ENCODE measurements at places on chromosomes 12 and 14. TPM values are rescaled to one million over a fixed set of nuclear protein-coding genes. Genes with fewer than 3 reads are reported as not detected.
A peak's percentile ranks its signal among the peaks of the same experiment; 100 is the strongest.

GRCh38 chr14:23118506-23119362 is at the start of gene CEBPE:
Gene CEBPE (minus strand): TSS chr14:23119255. CDS start chr14:23119091, 164 bp downstream.
- DNase-seq, result no peak

DNA sequence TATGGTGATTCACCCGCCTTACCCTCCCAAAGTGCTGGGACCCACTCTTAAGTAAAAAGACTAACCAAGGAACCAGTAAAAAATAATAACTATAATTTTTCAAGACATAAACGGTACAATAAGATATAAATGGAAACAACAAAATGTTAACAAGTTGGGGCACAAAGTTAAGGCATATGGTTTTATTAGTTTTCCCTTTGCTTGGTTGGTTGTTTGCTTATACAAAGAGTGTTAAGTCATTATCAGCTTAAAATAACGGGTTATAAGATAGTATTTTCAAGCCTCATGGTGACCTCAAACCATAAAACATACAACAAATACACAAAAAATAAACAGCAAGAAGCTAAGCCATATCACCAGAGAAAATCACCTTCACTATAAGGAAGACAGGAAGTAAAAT is 406.1 kb downstream of the SEC23A start:
- DNase-seq, result no peak

KRT77 gene
- not detected for total RNA-seq

GRCh38 chr14:35222872-35223466 is 69.2 kb upstream of the PSMA6 start:
- no peak for DNase-seq

LRRIQ1 gene
- 1.9 TPM for total RNA-seq

PIWIL1 gene
- total RNA-seq, result not detected

CCDC88C gene
- total RNA-seq, result 12.4 TPM

DNA sequence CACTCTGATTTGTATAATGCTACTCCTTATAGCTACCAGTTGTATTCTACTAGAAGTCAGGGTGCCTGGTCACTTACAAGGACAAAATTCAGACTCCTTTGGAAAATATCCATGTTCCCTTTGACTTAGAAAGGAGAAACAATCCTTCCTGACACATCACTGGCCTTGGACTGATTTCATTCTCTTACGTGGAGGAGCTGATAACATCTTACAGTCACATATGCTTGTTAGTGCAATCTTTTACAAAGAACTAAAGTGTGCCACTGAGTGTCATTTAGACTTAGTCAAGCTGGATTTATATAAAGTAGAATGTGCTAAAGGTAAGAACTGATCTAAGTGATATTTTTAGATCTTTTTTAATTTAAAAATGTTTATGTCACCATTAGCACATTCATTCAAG is 131.0 kb upstream of the TMTC2 start:
- no peak for DNase-seq

A2M gene
- 10.7 TPM for total RNA-seq

DNA sequence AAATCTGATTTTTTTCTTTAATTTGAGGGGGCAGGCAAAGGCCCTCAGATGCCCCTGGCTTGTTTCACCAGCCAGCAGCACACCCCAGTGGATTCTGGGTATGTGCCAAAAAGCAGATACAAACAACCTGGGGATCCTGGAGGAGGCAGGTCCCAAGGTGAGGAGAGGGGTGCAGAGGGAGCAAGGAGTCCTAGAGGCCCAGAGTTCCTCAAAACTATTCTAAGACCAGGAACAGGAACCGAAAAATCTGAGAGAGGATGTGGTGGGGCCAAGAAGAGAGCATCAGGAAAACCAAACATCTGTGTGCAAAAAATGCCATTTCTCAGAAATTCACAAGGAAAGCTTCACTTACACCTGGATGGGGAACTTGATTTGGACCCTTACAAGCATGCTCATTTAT is 8.2 kb downstream of the KCNA5 start:
- no peak for DNase-seq

GRCh38 chr14:52033101-52033642 is 35.7 kb downstream of the NID2 start:
- peak; percentile 60 for DNase-seq

DNA sequence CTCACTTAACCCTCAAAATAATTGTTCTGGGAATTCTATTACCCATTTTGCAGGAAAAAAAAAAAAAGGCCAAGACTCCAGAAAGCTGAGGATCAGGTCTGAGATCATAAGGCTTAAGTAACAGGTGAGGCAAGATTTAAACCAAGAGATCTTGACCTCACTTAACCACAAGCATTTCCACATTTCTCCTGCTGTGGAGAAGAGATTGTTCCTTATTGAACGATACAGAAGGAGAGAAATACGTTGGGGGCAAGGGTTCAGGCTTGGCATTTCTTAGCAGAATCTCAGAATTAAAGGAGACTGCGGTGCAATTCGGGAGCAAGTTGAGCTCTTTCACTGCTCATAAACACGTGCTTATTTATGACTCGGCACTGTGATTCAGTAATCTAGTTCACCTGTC is 885.3 kb upstream of the TMEM132C start:
- DNase-seq, result peak; percentile 78

DNA sequence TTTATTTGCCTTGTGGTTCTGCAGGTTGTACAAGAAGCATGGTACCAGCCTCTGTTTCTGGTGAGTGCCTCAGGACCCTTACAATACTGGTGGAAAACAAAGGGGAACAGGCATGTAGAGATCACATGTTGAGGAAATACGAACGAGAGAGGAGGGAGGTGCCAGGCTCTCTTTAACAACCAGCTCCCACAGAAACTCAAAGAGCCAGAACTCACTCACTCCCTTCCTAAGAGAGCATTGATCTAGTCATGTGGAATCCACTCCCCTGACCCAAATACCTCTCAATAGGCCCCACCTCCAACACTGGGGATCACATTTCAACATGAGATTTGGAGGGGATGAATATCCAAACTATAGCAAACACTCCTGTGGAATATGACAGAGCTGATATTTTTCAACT is 938.0 kb downstream of the GALC start:
- no peak for DNase-seq

SERPINA12 gene
- not detected for total RNA-seq

Measured in astrocyte (in vitro differentiated cells and primary cell).